Activated T-cell treated with anti-CD3 and anti-CD28 coated beads, Interleukin-2, amount 50 U/mL, for 72 hours (primary cell): ENCODE measurements at places on chromosomes 7 and 10. TPM values are rescaled to one million over a fixed set of nuclear protein-coding genes. Genes with fewer than 3 reads are reported as not detected.

GRCh38 chr10:75089634-75090033 lies 21.8 kb upstream of the SAMD8 start:
- no peaks in the 10 kb centered on the region for H3K36me3 ChIP-seq
- peaks cover 6% of the 10 kb centered on the region for H3K27me3 ChIP-seq
- H3K27ac ChIP-seq, result no peak overlapping the region
- no peaks in the 10 kb centered on the region for H3K4me1 ChIP-seq

LIPK gene
- total RNA-seq, result not detected

DOCK1 gene
- total RNA-seq, result 0.53 TPM

- H3K27ac ChIP-seq, result no peak overlapping the region
- peaks cover 8% of the 10 kb centered on the region for H3K4me1 ChIP-seq
- H3K36me3 ChIP-seq, result no peaks in the 10 kb centered on the region
- no peak for DNase-seq
Measured at GRCh38 chr7:909358-910329, 33.3 kb downstream of the GET4 start.

DNA sequence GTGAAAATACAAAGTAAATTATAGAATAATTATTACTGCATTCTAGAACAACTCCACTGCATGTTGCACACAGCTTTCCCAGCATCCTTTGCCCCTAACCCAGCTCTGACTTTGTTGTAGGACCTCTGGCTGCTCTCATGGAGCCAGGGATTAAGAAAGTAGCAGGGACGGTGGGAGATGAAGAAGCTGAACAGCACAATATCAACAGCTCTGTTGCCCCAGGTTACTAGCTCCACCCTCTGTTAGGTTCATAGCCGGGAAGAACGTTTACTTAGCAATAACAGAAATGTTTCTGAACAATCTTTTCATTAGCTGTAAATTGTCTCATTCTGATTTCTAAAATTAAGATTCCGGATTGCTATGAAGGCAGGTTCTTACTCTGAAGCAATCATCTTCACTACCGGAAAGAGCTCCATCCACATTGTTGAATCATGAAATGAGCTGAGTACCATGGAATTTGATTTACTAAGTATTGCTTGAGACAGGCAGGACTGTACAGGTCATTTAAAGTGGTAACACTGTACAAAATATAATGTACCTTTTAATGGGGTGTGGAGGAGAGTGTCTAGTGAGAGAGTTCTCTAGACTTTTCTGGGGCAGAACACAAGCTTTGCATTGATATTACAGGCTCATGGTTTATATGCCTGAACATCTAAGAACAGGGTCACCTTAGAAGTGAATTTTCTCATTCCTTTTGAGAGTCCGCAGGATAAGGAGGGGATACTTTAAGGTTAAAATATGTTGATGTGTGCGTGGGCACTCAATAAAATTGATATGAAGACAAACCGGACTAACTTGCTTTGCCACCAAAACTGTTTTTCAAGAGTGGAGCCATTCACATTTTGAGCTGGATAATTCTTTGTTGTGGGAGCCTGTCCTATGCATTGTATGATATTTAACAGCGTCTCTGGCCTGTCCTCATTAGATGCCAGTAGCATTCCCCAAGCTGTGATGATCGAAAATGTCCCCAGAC lies 20.8 kb upstream of the RAB18 start:
- no peaks in the 10 kb centered on the region for H3K27me3 ChIP-seq
- no peak for DNase-seq
- H3K4me3 ChIP-seq, result no peak overlapping the region
- no peaks in the 10 kb centered on the region for H3K4me1 ChIP-seq
- H3K36me3 ChIP-seq, result peaks cover 2% of the 10 kb centered on the region

- H3K27me3 ChIP-seq, result no peaks in the 10 kb centered on the region
- no peak overlapping the region for H3K27ac ChIP-seq
- no peaks in the 10 kb centered on the region for H3K4me1 ChIP-seq
- no peak overlapping the region for H3K4me3 ChIP-seq
Measured at GRCh38 chr10:274866-275265, 139.6 kb downstream of the ZMYND11 start.

- no peaks in the 10 kb centered on the region for H3K36me3 ChIP-seq
- DNase-seq, result no peak
- H3K4me1 ChIP-seq, result no peaks in the 10 kb centered on the region
- H3K4me3 ChIP-seq, result no peak overlapping the region
Measured at GRCh38 chr10:19063986-19064385, 15.4 kb downstream of the MALRD1 start.

GRCh38 chr10:43039624-43040481 lies 37.0 kb upstream of the RET start:
- no peak overlapping the region for H3K4me3 ChIP-seq
- H3K4me1 ChIP-seq, result no peaks in the 10 kb centered on the region
- H3K27ac ChIP-seq, result no peak overlapping the region

DNA sequence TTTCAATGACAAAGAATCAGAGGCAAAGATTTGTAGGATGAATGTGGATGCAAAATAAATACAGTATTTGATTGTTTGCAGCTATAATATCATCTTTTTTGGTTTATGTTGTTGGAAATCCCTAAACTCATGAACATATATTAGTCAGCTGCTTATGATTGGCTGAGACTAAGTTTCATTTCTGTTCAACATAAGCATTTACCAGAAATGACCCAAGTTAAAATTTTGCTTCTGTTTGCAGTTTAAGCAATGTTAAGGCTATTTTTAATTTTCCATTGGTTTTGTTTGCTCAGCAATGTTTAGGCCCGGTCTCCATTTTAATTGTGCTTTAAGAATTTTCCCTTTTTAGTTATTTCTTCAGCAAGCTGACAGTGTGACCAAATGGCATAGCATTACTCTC lies 22.0 kb downstream of the GIMAP6 start:
- H3K4me3 ChIP-seq, result peak overlapping the region; percentile 56
- DNase-seq, result no peak
- peaks cover 19% of the 10 kb centered on the region for H3K36me3 ChIP-seq
- H3K27me3 ChIP-seq, result no peaks in the 10 kb centered on the region

GRCh38 chr7:99429756-99430155 lies 8.8 kb downstream of the PTCD1 start:
- no peak overlapping the region for H3K4me3 ChIP-seq
- no peak for DNase-seq
- no peaks in the 10 kb centered on the region for H3K27me3 ChIP-seq
- peaks cover 9% of the 10 kb centered on the region for H3K36me3 ChIP-seq

DNA sequence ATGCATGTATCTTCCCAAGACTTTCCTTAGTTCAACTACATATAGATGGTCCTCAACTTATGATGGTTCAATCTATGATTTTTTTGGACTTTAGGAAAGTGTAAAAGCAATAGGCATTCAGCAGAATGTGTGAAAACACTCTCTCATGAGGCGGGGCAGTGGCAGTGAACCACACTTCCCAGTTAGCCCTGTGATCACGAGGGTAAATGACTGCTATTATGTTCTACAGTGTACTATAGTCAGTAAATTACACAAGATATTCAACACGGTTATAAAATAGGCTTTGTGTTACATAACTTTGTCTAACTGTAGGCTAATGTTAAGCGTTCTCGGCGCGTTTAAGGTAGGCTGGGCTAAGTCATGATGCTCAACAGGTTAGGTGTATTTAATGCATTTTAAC lies 169.3 kb downstream of the AMPH start:
- H3K27me3 ChIP-seq, result no peaks in the 10 kb centered on the region
- no peaks in the 10 kb centered on the region for H3K36me3 ChIP-seq
- peaks cover 23% of the 10 kb centered on the region for H3K4me1 ChIP-seq
- no peak overlapping the region for H3K27ac ChIP-seq
- DNase-seq, result no peak

DNA sequence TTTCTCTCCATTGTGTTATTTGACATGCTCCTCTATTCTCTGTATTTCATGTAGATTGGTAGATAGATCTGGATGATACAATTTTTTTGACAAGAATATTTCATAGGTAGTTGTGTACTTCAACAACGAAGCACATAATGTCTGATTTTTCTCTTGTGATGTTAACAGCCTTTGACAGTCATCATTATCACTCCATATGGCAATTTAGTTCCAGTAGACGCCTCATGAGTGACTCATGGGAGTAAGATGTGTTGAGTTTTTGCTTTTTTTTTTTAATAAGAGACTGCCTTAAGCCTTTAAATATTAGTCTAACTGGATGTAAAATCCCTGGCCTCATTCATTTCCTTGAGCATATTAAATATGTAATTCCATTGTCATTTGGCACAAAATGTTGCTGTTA lies 123.5 kb upstream of the ZNF32 start:
- H3K4me1 ChIP-seq, result no peaks in the 10 kb centered on the region
- H3K4me3 ChIP-seq, result no peak overlapping the region
- peaks cover 3% of the 10 kb centered on the region for H3K36me3 ChIP-seq
- peaks cover 6% of the 10 kb centered on the region for H3K27me3 ChIP-seq
- no peak overlapping the region for H3K27ac ChIP-seq

- H3K27me3 ChIP-seq, result no peaks in the 10 kb centered on the region
- H3K36me3 ChIP-seq, result peaks cover 4% of the 10 kb centered on the region
- DNase-seq, result no peak
- H3K27ac ChIP-seq, result no peak overlapping the region
Measured at GRCh38 chr7:150313367-150313809, 9.8 kb upstream of the LRRC61 start.

- no peaks in the 10 kb centered on the region for H3K4me1 ChIP-seq
- H3K36me3 ChIP-seq, result no peaks in the 10 kb centered on the region
- DNase-seq, result no peak
Measured at GRCh38 chr7:158518980-158519632, 68.5 kb downstream of the PTPRN2 start.

DNA sequence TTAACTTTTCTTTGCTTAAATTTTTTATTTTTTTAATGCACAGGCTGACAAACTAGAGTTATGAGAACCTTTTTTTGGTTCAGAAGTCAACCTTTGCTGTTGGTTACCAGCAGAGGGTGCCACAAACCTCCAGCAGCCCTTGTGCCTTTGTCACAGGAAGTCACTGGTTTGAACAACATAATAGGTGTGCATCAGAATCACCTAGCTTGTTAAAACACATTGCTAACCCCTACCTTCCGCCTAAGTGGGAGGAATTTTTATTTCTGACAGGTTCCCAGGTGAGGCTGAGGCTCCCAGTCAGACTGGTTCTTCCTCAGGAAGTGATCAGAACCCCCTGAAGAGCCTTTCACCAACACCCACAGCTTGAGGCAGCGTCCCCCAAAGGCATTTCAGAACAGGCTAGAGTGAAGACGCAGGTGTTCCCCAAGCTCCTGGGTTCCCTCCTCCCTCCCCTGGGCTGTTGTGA lies 22.6 kb upstream of the VDAC2 start:
- H3K27me3 ChIP-seq, result no peaks in the 10 kb centered on the region
- H3K27ac ChIP-seq, result peak overlapping the region; percentile 63
- H3K36me3 ChIP-seq, result no peaks in the 10 kb centered on the region
- peak; percentile 64 for DNase-seq

DNA sequence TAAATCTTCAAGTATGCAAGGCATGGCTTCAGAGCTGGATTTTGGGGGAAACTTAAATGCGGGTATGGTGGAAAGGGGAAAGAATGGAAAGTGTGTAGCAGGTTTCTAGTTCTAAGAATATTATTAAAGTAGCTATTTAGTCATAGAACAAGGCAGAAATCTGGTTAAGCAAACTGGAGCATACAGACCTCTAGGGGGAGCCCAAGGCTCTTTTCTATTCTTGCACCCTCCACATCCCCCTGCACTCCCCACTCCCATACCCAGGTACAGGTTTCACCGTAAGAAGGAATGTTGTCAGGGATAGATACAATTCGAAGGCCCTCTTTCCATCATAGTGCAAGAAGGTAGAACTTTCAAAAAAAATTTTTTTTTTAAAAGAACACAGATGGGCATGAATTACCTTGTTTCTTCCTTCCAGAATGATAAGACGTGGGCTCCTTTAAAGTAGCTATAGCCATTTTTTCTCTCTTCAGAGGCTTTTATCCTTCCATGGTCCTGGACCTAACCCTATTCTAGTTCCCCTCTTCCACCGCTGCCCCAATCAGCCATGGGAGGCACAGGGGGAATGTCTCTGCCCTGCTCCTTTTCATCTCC lies 41.5 kb upstream of the SMIM30 start:
- peaks cover 10% of the 10 kb centered on the region for H3K27me3 ChIP-seq
- no peaks in the 10 kb centered on the region for H3K36me3 ChIP-seq

DNA sequence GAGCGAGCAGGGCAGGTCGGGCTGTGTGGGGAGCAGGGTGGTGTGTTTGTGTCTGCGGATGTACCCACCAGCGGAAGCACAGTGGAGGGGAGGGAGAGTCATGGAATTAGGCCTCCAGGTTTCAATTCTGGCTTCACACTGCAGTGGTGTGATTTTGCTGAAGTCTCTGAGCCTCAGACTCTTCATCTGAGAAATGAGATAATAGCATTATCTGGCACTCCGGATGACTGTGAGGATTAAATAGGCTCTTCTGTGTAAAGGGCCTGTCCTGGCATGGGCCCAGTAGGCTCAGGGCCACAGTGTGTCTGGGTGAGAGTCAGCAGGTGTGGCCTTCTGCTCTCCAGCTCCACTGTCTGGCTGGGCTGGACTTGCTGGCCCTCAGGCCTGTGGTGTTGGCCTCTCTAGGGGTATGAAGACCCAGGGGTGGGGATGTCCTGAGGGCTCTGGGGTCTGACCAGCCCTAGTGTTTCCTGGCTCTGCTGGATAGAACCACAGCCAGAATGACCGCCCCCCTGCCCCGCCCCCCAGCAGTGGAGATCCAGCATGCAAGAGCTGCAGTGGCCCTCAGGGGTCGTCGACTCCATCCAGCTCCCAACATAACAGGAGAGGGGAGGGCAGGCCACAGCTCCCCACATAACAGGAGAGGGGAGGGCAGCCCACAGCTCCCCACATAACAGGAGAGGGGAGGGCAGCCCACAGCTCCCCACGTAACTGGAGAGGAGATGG lies 178.6 kb downstream of the RPS24 start:
- H3K27ac ChIP-seq, result no peak overlapping the region
- DNase-seq, result no peak
- H3K36me3 ChIP-seq, result no peaks in the 10 kb centered on the region
